ENCODE measurements at places on chromosomes 5 and 9. TPM values are rescaled to one million over a fixed set of nuclear protein-coding genes. Genes with fewer than 3 reads are reported as not detected.

The SLC36A3 gene
- total RNA-seq: not detected

The PPP1R26 gene
- total RNA-seq: 18.5 TPM

The CCDC192 gene
- total RNA-seq: not detected

The ANKRD34B gene
- total RNA-seq: not detected

The PKN3 gene
- 8.5 TPM for total RNA-seq

DNA sequence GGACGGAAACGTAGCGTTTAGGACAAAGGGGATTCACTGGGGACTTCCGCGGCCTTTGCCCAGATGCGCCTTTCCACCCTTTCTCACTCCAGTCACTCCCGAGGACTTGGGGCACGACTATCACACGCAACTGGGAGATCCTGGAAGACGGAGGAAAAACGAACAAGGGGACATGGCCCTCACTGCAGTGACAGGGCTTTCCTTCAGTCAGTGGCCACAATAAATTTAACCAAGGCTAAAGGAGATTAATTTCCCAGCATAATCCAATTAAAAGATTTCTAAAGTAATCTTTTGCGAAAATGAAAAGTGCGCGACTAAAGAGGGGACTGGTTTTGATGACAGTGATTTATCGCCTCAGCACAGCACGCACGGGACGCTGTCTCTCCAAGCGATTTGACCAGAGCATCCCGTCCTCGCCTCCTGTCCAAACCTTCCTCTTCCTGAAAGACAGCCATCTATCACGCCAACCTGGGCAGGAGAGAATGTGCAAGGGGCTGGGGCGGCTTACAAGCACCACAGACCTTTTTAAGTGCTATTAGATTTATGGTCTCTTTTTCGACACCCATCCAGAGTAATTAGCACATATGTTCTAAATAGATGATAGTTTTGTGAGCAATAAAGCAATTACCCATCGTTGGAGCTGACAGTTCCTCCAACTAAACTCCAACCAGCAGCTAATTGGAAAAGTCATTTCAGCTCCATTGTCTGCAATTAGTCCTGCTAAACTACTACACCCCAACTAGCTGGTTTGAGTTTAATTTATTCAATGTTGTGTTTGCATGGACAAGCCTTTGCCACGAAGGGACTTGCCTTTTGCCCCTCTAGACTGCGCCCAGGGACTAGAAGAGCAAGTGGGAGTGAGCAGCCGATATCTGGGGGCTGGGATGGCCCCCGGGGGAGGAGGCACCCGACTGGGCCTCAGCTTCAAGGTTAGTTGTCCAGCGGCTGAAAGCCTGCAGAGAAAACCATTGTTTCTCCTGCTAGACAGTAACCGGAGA, 7.4 kb downstream of the NR2F1-AS1 start:
- DNase-seq: no peak

- peak; percentile 79 for DNase-seq
These were observed 10.6 kb downstream of the MTAP start for GRCh38 chr9:21812946-21813568.

- no peak for DNase-seq
These were observed 14.3 kb downstream of the PHF2 start for GRCh38 chr9:93590609-93591234.

DNA sequence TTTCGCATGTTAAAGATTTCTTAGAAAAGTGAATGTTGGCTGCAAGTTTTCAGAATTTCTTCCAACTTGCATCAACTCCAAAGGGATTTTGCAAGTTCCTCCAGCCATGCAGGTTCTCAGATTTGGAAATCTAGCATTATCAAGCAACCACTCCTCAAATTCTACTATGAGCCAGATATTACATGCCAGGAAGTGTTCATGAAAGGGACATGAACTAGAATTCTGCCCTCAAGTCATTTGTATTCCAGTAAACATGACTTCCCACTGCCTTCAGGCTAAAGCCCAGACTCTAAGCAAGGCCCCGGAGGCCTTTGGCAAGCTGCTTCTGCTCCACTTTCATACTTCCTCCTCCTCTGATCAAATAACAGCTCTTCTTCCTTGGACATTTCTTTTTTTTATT, 111.3 kb upstream of the PAPPA start:
- no peak for DNase-seq

DNA sequence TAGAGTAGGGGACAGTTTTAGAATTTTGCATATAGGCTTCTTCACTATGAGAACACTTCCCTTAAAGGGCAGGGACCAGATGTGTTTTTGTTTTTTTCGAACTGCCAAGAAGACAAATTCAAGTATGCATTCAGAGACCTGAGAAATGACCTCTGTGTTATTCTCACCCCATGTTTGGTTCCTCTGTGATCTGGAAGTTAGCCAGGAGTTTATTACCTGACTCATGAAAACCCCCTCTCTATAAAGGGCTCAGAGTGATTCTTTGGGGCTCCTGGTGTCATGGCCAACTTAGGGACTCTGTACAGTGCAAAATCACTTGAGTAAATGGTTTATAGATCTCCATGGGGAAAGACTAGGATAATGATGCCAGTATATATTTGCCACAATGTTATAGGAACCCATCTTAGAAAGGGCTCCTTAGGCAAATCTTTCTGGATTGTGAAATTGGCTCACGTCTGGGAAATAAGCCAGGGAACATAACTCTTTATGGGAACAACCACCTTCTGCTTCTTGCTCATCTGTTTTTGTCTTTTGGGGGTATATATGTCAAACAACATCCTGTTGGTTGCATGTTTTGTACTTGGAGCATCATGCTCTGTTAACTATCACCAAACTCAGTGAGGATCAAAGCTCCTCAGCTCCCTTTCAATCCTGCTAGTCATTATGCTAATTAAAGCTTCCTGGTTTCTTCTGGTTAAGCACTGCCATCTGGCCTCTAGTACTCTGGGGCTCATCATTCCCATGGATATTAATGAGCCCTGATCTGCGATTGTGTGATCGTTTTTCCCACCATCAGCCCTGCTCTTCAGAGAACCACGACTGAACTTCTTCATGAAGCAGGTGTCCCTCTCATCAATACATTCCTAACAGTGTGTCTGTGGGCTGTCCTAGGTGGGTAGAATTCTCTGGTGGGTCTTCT, 173.4 kb upstream of the CDH12 start:
- no peak for DNase-seq

DNA sequence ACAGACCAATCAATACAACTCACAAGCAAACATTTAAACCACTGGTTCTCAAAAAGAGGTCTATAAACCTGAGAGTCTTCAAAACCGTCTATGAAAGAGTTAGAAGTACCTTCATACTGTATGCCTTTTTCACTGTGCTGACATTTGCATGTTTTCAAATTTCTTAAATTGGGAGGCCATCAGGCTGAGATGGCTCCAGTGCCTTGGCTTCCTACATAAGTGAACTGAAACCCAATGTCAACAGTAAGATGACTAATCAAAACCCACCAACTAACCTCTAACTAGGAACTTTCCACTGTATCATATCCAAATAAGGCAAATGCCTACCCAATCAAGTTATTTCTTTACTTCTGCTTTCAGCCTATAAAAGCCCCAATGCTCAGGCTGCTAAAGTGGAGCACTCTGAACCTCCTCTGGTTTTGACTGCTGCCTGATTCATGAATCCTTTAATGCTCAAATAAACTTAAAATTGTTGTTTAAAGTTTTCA, 35.1 kb downstream of the FAM13B start:
- no peak for DNase-seq

DNA sequence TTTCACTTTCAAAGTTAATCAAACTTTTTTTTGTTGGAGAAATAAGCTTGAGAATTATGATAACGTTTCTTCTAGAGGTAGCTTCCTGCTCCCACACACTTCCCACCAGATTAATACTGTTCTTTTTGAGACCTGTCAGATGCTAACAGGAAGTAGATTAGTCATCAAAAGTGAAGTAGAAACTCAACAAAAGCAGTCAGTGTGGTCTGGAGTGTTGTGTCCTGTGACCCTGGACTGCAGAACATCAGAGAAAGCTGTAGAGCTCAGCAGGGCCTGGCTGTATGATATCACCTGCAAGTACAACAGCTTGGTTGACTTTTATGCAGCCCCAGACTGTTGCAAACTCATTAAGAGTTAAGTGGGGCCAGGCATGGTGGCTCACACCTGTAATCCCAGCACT, 495.7 kb upstream of the CYLC2 start:
- DNase-seq: no peak

DNA sequence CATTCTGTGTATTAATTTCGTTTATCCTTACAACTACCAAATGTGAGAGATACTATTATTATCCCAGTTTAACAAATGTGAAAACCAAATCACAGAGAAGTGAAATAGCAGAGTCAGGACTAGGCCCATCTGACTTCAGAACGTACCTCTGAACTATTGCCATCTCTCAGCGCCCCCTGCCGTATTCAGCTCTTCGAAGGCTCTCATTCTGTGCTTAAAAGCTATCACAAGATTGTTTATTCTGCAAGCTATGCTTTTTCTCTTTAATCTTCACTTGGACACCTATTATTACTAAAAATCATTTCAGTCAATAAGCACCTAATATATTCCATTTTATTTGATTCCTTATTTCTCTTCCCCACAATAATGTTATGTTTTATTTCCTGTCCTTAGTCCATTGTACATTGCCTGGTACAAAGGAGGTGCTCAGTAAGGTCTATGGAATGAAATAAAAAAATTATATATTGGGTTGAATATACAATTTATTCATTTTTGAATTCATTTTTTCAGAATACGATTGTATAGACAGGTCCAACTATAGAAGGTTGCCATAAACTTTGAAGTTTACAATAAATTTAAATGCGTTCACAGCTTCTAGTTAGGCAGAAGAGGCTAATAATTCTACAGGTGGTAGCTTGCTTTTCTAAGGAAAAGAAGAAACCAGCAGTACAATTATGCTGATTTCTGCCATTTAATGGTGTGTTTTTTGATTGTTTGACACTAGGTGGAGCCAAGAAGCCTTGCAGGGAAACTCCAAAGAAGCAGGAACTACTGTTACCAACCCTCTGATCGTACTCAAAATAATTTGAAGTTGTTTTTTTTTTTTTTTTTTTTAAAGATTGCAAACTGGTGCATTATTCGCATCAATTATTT, 202.2 kb upstream of the DMRTA1 start:
- no peak for DNase-seq

GRCh38 chr5:53378590-53379247, 101.7 kb upstream of the FST start:
- DNase-seq: no peak

GRCh38 chr5:154473581-154474283, 4.3 kb downstream of the HAND1 start:
- no peak for DNase-seq

GRCh38 chr5:100676817-100677631, 141.8 kb downstream of the FAM174A start:
- no peak for DNase-seq

Measured in Right ventricle myocardium inferior (tissue), 1 donor.